ACHN (cell line): ENCODE measurements at places on chromosomes 11 and 22.

GRCh38 chr11:57762235-57762861 lies 746 bp downstream of the CTNND1 start:
- peak; percentile 17 for DNase-seq

GRCh38 chr11:132248580-132248979 lies 878.2 kb downstream of the NTM start:
- no peak for DNase-seq

DNA sequence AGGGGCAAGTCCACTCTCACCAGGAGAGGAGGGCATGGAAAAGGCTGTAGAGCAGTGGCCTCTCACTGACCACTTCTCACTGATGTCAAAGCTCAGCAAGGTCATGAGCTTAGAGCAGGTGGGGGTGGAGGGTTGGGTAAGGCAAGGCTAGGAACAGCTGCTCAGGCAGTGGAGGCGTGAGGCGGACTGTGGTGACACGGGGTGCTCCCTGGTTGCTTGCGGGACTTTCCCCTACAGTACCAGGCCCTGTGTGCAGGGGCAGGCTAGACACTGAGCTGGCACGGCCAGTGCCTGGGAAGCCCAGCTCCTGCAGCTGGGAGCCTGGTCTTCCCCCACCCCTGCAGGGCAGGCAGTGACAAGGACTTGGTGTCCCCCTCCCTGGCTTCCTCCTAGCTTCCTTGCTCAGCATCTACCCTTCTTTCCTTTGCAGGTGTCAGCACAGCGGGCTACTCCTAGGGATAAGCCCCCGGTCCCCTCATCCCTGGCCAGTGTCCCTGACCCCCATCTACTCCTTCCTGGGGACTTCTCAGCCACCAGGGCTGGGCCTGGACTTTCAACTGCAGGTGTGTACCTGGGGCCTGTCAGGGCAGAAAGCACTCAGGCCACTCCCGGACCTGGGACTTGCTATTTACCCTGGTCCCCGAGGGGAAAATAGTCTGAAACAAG lies 45.6 kb downstream of the PISD start:
- DNase-seq, result no peak

GRCh38 chr11:35545391-35546003 lies 20.1 kb upstream of the PAMR1 start:
- DNase-seq, result no peak

DNA sequence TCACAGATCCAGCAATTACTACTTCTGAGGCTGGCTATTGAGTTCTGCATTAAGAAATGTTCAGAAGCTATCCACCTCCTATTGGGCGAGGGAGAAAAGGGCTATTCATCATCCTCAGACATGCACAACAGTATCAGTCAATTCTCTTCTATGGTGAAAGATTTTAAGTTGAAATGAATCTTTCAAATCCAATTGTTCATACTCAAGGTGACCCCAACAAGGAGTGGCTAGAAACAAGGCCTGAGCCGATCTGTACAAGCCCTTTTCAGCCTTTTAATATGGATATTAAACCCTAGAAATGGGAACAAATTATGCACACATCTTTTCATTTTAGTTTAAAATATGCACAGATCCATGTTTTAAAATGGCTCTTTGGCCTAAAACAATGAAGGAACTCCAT lies 303.5 kb upstream of the PITPNB start:
- no peak for DNase-seq

DNA sequence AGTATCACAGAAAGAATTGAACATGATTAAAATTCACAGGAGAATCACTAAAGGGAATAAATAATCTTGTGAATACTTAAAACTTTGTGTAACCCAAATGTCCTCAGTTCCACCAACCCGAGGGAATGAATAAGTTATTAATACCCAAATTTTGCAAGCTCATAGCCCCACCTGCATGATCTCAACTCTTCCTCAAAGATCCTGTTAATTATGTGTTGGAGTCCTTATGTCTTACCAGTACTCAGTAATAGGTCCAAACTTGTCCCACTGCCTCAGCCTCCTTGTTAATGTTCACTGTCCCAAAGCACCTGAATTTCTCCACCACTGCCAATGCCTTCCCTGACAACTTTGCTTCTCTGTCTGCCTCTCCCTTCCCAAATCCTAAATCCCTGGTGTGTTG lies 46.1 kb upstream of the ME3 start:
- DNase-seq, result no peak
